Muscle of leg (tissue), 16 donors: ENCODE measurements at places on chromosomes 7 and 10. TPM values are rescaled to one million over a fixed set of nuclear protein-coding genes. Genes with fewer than 3 reads are reported as not detected.

Gene DNAJB9
- 17.0 TPM for polyA plus RNA-seq

Gene WEE2
- not detected for polyA plus RNA-seq

Gene TAS2R3
- 0.65 TPM for polyA plus RNA-seq

Gene DMBT1
- not detected for polyA plus RNA-seq

Gene EPDR1
- 60.7 TPM for polyA plus RNA-seq

Gene WDR86
- polyA plus RNA-seq: 7.3 TPM

Gene VAX1
- not detected for polyA plus RNA-seq

Gene TRPV6
- polyA plus RNA-seq: not detected

Gene SYT15
- polyA plus RNA-seq: 3.8 TPM

Gene SDK1
- 4.3 TPM for polyA plus RNA-seq

Gene TBC1D12
- 12.6 TPM for polyA plus RNA-seq

Gene TBATA
- polyA plus RNA-seq: 0.21 TPM

Gene CLRN3
- 4.4 TPM for polyA plus RNA-seq

Gene SLC26A3
- polyA plus RNA-seq: 1.4 TPM

Gene GRM3
- 0.09 TPM for polyA plus RNA-seq

Gene ADCY1
- 10.9 TPM for polyA plus RNA-seq

Gene ZNF736
- 4.7 TPM for polyA plus RNA-seq

Gene FAM180A
- 0.37 TPM for polyA plus RNA-seq

Gene OR6B1
- not detected for polyA plus RNA-seq

Gene FXYD4
- 0.65 TPM for polyA plus RNA-seq

Gene SPDYE5
- polyA plus RNA-seq: 4.3 TPM

Gene TCERG1L
- polyA plus RNA-seq: 0.47 TPM

Gene CHAT
- not detected for polyA plus RNA-seq

Gene PLXDC2
- polyA plus RNA-seq: 37.5 TPM

Gene PCLO
- 0.36 TPM for polyA plus RNA-seq

Gene UPK3B
- 0.24 TPM for polyA plus RNA-seq

Gene NFKB2
- polyA plus RNA-seq: 17.0 TPM

Gene TEX47
- polyA plus RNA-seq: not detected

Gene KIF5B
- 124 TPM for polyA plus RNA-seq

Gene ATRNL1
- polyA plus RNA-seq: 0.76 TPM

Gene PDE6C
- 0.75 TPM for polyA plus RNA-seq

Gene PIP
- not detected for polyA plus RNA-seq

Gene C7orf33
- polyA plus RNA-seq: 1.5 TPM

Gene NAT16
- 0.12 TPM for polyA plus RNA-seq

Gene ZNF467
- polyA plus RNA-seq: 10.2 TPM

Gene DIP2C
- 28.7 TPM for polyA plus RNA-seq

Gene C1GALT1
- polyA plus RNA-seq: 13.9 TPM

Gene SMO
- 47.8 TPM for polyA plus RNA-seq

Gene NODAL
- 0.21 TPM for polyA plus RNA-seq

Gene GBX1
- 0.59 TPM for polyA plus RNA-seq

Gene LDB3
- 653 TPM for polyA plus RNA-seq

Gene NPFFR1
- 0.07 TPM for polyA plus RNA-seq

Gene AGAP9
- 6.3 TPM for polyA plus RNA-seq

Gene CFAP70
- 1.6 TPM for polyA plus RNA-seq

Gene CLDN15
- polyA plus RNA-seq: 5.4 TPM
